ENCODE measurements at places on chromosomes 16 and 17.

GRCh38 chr17:80414508-80414802 lies 512 bp upstream of the ENDOV start:
- no peak for DNase-seq

- DNase-seq: no peak
Measured at GRCh38 chr16:66751053-66751302, 431 bp downstream of the DYNC1LI2 start.

DNA sequence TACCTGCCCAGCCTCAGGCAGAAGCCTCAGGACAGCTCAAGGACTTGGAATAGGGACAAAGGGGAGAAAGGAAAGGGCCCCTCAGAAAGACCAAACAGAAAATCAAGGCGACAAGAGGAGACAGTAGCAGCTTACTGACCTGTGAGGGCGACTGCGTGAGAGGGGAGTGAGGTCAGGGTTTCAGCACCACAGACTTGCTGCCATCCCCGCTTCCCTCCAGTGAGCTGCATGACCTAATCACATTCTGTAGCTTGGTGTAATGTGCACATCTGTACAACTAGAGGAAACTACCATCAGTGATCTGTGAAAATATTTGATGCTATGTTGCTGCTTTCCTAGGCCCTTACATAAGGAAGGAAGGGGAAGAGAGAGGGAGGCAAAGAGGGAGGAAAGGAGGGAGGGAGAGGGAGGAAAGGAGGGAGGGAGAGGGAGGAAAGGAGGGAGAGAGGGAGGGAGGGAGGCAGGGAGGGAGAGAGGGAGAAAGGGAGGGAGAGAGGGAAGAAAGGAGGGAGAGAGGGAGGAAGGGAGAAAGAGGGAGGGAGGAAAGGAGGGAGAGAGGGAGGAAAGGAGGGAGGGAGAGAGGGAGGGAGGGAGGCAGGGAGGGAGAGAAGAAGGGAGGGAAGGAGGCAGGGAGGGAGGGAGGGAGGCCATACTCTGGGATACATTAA lies 404.9 kb upstream of the CDH5 start:
- DNase-seq: no peak

DNA sequence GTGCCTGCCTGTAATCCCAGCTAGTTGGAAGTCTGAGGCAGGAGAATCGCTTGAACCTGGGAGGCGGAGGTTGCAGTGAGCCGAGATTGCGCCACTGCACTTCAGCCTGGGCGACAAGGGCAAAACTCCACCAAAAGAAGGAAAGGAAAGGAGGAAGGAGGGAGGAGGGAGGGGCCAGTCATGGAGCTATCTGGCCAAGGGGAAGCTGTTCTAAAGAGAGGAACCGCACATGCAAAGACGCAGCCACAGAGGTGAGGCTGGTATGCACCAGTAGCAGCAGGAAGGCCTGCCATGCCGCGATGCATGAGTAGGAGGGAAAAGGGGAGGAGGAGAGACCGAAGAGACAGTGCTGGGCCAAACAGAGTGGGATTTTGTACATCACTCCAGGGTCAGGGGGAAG lies 35.9 kb downstream of the HSBP1 start:
- DNase-seq: no peak

DNA sequence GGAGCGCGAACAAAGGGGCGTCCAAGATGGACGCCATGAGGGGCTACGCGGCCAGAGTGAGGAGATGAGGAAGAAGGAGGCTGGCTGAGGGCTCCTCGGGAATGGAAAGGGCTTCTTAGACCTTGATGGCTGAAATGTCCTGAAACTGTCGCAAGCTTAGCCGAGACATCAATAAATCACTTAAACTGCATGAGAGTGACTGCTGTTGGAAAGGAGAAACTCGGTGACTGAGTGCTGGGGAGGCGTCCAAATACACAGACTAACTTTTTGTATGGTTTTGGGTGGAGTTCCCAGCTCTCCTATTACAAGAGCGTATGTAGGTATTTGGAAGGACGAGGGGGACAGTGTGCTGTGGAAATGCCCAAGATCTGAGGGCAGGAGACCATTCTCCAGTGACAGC lies 1.4 kb upstream of the GEMIN4 start:
- DNase-seq: no peak

All from SJSA1 (cell line).